ENCODE measurements at places on chromosomes 7 and 10. TPM values are rescaled to one million over a fixed set of nuclear protein-coding genes. Genes with fewer than 3 reads are reported as not detected.

Gene UCMA
- not detected for total RNA-seq

DNA sequence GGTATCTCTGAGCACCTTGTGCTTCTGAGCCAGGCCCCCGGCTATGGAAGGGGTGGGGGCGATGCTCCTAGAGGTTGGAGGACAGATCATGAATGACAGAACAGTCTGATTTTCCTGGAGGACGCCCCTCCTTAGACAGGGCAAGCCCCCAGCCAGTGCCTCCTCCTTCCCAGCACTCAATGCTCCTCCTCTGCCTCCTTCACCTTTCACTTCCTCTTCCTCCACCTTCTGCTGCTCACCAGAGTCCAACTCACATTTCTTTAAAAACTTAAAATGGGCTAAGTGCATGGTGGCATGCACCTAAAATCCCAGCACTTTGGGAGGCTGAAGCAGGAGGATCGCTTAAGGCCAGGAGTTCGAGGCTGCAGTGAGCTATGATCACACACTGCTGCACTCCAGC is 71.1 kb upstream of the CUX1 start:
- no peak for DNase-seq

DNA sequence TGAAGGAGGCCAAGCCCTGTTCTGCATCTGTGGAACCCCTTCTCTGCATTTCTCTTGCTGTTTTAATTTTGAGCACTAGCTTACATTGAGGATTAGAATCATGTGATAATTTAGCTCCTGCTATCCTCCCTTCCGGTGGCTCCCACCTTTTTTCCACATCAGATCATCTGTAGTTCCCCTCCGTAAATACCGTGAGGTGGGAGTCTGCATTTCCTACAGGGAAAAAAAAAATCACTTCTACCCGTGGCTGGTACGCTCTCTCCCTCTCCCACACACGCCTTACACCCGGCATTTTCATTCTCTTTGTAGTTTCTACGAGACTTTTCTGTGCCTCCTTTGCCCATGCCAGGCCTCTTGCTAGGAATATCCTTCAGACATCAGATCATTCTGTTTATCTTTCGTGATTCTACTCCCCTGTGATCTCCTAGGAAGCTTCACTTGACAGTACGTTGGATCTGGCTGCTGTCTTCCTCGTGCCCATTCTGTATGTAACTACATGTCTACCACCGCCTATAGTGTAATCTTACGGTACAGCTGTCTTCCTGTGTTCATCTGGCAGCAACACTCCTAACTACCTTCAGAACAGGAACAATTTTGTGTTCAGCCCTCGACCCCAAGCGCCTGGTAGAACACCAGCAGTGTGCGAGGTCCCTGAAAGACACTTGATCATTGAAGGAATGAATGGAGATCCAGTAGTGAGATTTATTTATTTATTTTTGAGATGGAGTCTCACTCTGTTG is 41.7 kb upstream of the OCM start:
- no peak for DNase-seq

Gene PDZD7
- total RNA-seq = 5.3 TPM

DNA sequence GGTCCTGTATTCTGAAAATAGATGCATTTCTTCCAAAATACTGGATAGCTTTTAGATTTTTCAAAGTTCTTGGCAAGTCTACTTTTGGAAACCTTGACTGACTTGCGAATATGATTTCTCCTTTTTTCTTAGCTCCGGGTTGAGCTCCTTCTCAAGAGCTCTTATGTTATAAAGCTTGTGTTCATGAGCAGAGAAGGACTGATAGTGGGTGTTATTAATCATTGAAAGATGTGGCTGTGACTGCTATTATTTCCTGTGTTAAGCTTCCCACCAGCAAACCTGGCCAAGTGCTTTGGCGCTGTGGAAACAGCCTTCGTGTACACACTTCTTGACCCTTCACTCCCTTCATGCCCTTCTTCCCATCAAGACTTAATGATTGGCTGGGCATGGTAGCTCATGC is 98.2 kb downstream of the KIAA1217 start:
- DNase-seq = no peak

Gene DNAJC12
- 5.5 TPM for total RNA-seq

DNA sequence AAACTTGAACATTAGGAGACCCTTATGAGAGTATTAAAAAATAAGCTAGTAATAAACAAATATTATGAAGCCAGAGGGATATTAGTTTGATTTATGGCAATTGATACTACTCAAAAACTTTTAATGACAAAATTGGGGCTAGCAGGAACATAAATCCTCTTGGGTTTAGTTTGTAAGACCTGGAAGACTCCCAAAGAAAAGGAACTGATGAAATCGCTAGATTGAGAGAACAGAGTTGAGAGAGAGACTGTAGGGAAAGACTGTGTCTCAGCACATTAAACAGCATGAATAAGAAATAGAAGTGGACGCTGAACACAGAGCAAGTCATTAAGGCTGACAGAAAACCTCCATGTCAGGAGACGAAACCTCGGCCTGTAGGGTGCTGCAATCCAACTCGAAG is 56.4 kb downstream of the ICA1 start:
- DNase-seq = no peak

Gene OR2A5
- total RNA-seq = not detected

Gene ANXA8L1
- not detected for total RNA-seq

DNA sequence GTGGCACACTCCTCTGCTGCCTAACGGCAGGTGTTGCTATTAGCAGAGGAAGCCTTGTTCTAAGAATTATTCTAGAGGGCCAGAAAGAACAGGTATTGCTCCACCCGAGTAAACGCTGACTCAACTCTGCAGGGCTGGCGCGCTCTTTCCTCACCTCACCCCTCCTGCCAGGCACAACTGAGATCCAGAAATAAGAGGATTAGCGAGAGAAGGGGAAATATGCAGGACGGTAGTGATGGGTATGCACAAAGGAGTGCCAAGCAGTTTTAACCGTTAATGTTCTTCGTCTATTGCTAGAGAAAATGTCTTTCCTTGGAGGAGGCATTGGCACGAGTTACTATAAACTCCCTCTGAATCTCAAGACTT is 369 bp upstream of the SCIN start:
- DNase-seq = no peak

- peak; percentile 16 for DNase-seq
Measured at GRCh38 chr10:88791924-88792323, 10.6 kb upstream of the LIPM start.

DNA sequence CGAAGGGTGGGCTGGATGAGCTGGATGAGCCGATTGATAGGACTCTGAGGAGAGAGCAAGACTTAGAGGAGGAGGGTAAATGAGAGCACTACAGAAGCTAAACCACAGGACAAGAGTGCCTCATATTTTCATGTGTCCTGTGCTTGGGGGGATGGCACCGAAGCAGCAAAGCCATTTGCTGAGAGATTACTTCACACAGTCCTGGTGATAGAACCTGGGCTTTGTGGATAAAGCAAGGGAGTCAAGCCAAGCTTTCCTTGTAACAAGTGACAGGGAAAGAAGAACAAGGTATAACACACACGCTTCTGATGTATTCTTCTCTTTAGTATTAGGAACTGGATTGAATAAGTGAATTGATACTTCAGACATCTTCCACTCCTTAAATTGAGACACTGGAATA is 253.7 kb downstream of the ANKRD7 start:
- DNase-seq = no peak

Gene PLAU
- 27.6 TPM for total RNA-seq

Gene HPSE2
- not detected for total RNA-seq

Gene HOXA3
- 32.9 TPM for total RNA-seq

Gene KDM7A
- total RNA-seq = 0.17 TPM

Gene WDR86
- total RNA-seq = not detected

GRCh38 chr10:78952686-78953085 is 116.1 kb upstream of the ZMIZ1 start:
- DNase-seq = no peak

- DNase-seq = peak; percentile 99
Measured at GRCh38 chr10:97574374-97575126, 2.0 kb downstream of the ANKRD2 start.

DNA sequence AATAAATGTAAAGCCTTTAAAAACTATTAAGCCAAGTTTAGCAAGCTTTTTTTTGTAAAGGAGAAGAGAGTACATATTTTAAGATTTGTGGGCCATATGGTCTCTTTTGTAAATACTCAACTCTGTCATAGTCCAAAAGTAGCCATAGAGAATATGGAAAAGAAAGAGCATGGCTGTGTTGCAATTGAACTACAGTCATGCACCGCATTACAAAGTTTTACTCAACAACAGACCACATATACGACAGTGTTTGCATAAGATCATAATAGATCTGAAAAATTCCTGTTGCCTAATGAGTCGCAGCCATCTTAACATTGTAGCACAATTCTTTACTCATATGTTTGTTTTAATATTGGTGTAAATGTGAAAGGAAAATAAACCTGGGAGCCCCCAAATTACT is 440.8 kb downstream of the HTR7 start:
- no peak for DNase-seq

- DNase-seq = peak; percentile 31
Measured at GRCh38 chr7:106793015-106793975, 71.8 kb upstream of the PIK3CG start.

GRCh38 chr7:141654551-141654950 is 47.4 kb downstream of the DENND11 start:
- peak; percentile 66 for DNase-seq

GRCh38 chr7:68868978-68869377 is 729.3 kb upstream of the AUTS2 start:
- no peak for DNase-seq

Gene TRPV5
- not detected for total RNA-seq

GRCh38 chr7:36280840-36281812 is 108.5 kb upstream of the ANLN start:
- peak; percentile 80 for DNase-seq

DNA sequence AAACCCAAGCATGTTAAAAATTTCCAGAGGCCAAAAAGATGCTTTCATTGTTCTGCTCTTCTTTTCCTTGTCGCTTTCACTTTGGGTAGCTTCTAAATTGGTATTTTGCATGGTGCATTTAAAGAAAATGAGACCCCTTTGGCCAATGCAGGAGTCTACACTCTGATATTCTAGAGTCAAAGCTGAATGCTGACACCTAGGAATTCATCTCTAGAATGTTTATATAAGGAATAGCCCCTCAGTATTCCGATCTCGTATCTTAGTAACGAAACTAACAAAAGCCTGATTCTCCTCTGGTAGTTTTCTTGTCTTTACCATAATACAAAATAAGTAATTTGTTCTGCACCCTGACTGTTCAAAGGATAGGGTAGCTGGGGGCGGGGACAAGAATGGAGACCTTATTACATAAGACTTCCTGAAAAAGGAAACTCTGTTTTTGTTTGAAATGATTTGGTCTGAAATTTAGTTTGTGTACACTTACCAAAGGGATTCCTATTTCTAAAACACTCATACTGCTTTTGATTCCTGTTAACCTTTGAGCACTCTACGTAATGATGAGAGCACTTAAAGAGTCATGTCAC is 17.1 kb downstream of the IKZF1 start:
- no peak for DNase-seq

DNA sequence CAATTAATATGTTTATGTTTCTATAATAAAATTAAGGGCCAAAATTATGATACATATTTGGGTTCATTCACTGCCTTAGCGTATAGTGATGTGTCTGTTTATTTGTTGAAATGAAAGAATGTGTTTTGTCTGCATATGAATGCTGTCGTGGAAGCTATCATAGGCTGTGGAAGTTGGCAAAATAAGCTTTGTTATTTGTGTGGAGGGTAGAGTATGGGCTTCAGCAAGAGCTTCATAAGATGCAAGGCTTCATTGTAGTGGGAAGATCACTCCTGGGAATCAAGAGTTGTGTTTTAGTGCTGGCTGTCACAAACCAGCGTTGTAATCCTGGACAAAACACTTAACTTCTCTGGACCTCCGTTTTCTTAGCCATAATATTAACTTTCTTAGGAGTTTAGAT is 2.5 kb downstream of the SLK start:
- no peak for DNase-seq

GRCh38 chr10:52740913-52741675 is 31.5 kb downstream of the MBL2 start:
- peak; percentile 44 for DNase-seq

GRCh38 chr10:69902835-69903535 is 101.3 kb downstream of the COL13A1 start:
- DNase-seq = no peak

DNA sequence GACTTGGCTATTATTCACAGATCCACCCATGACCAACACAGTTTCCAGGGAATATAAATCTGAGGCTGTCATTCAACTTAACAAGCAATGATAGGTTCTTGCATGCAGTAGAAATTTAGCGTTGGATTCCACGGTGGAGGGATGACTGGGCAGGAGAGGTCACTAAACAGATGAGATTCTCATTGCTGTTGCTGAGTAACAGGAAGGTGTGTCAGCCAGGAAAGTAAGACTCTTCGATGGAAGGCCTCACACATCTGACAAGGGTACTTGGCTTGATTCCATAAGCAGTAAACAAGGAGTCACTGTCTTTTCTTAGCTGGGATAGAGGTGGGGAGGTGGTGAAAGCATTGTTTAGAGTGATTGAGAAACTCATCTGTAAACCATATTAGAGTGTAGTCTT is 1152.0 kb downstream of the SORCS3 start:
- DNase-seq = no peak

Gene MSMB
- not detected for total RNA-seq

DNA sequence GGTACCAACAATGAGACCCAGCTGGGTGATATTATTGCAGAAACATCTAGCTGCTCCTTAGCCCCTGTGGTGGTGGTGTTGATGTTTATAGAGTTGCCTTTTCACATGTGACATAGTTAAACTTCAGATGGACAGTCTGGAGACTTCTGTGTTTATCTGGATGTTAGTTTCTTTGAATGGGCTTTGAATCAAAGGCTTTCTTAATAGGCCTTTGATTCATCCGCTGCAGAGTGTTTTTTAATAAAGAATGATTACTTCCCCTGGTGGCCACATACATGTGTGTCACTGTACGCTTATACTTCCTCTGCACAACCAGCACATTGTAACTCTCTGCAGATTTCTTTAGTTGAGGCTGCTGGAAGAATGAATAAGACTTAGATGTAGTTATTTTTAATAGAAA is 221.0 kb downstream of the DYNC1I1 start:
- no peak for DNase-seq

DNA sequence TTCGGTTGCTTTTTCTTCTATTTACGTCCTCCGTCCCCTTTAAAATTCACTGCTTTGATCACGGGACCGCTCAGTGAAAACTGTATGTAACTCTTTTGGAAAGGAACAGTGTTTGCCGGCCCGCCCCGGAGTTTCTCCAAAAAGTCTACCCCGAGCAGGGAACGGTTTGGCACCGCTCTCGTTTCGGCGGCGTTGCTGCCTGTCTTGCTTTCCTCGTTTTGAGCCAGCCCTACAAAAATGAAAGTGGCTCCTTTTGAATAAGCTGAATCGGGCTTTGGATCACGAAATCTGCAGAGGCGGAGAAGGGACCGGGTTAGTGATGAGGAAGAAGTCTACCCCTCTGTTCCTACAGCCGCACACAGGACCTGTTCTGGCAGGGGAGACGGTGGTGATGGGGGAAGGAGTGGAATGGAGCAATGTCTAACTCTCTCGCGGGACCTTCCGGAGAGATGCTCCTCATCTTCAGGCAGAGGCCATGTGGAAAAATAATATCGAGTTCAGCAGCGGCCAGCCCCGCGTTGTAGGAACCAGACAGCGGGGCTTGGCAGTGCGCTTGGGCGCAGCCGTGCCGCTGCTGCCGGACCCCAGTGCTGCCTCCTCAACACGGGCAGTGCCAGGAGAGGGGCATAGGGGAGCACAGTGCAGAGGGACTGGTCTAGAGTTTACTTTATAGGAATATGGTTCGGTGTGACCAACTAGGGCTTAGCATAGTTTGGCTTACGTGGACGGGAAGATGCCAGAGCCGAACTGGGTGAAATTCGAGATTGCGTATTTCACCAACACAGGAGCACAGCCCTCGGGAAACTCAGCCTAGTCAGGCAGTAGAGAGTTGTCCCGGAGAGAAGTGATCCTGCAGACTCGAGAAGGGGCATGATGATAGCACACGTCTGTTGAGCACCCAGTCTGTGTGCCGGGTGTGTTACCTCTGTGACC is 1.4 kb downstream of the HTRA1 start:
- DNase-seq = no peak

Gene HPS6
- total RNA-seq = 55.8 TPM

Gene OR6B1
- total RNA-seq = not detected

Measured in Caki2 (cell line).